Activated CD8-positive, alpha-beta memory T cell treated with anti-CD3 and anti-CD28 coated beads, Interleukin-2, amount 10 ng/mL, durations not matched to agents 7 days and 5 days (primary cell): ENCODE measurements at places on chromosomes 13 and 19. TPM values are rescaled to one million over a fixed set of nuclear protein-coding genes. Genes with fewer than 3 reads are reported as not detected.
A peak's percentile ranks its signal among the peaks of the same experiment; 100 is the strongest.

DNA sequence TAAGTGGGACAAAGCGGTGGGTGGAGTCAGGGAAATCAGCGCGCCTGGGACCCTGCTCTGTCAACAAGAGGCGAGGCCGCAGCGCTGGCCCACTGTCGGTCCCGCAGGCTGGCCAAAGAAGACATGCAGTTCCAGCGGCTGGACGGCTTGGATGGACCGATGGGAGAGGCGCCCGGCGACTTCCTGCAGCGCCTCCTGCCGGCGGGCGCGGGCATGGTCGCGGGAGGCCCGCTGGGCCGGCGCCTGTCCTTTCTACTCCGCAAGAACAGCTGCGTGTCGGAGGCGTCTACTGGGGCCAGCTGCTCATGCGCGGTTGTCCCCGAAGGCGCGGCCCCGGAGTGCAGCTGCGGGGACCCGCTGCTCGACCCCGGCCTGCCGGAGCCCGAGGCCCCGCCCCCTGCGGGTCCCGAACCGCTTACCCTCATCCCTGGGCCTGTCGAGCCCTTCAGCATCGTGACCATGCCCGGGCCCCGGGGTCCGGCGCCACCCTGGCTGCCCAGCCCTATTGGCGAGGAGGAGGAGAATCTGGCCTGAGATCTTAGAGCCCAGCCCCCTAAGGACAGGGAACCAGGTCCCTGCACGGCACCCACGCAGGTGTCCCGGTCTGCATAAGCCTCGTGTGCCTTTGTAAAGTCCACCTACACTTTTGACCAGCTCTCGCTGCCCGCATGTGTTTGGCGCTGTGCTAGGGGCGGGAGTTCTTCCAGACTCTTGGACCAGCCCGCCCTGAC is 6.1 kb downstream of the BEST2 start:
- H3K36me3 ChIP-seq = no peaks in the 10 kb centered on the region
- H3K4me3 ChIP-seq = peak overlapping the region; percentile 23
- H3K27ac ChIP-seq = no peak overlapping the region
- H3K4me1 ChIP-seq = peaks cover 5% of the 10 kb centered on the region

DNA sequence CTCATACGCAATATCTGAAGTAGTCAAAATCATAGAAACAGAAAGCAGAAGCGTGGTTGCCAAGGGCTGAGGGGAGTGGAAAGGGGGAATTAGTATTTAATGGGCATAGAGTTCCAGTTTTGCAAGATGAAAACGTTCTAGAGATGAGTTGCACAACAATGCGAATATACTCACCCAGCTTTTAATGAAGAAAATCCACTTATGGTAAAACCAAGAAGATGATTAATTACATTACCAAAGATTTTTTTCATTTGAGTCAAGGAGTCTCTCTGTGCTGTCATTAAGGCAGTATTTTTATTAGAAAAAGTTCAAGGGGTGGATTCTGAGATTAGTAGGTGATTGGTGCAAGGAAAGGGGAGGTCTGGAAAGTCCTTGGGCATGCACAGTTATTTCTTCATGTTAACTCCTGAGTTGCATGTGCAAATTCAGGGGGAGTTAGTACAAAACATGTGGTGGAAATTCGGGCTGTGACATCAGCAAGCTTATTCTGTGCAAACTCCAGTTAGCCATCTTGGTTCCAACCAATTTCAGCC is 6.9 kb upstream of the CBY2 start:
- H3K36me3 ChIP-seq = peaks cover 4% of the 10 kb centered on the region
- peak; percentile 42 for DNase-seq
- peaks cover 9% of the 10 kb centered on the region for H3K27me3 ChIP-seq
- peak overlapping the region; percentile 16 for H3K27ac ChIP-seq

- no peaks in the 10 kb centered on the region for H3K36me3 ChIP-seq
- peak; percentile 5 for DNase-seq
- peaks cover 12% of the 10 kb centered on the region for H3K27me3 ChIP-seq
- no peak overlapping the region for H3K27ac ChIP-seq
- peaks cover 4% of the 10 kb centered on the region for H3K4me1 ChIP-seq
Measured at GRCh38 chr19:6070720-6071485, 39.4 kb downstream of the RFX2 start.

- H3K27me3 ChIP-seq = peaks cover 3% of the 10 kb centered on the region
- no peak overlapping the region for H3K27ac ChIP-seq
- no peak overlapping the region for H3K4me3 ChIP-seq
- H3K36me3 ChIP-seq = no peaks in the 10 kb centered on the region
- DNase-seq = no peak
Measured at GRCh38 chr13:99688776-99689175, 187.5 kb downstream of the TM9SF2 start.

DNA sequence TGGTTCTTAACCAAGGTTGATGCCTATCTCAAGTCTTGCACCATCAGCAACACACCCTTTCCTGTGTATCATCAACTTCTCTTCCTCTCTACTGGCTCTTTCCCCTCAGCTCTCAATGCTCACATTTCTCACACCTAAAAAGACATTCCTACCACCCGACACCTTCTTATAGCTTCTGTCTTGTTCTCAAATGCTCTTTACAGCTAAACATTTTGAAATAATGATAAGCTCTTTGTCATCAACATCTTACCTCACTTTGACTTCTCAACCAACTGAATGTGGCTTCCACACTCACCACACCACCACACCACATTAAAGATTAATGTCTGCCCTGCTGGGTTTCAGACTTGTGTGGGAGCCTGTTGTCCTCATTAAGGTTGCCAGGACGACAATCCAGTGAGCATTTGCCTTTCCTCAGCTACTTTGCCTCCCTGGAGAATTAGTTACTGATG is 67.8 kb downstream of the RXFP2 start:
- no peak overlapping the region for H3K4me3 ChIP-seq
- H3K27me3 ChIP-seq = peaks cover 2% of the 10 kb centered on the region
- DNase-seq = peak; percentile 57
- no peaks in the 10 kb centered on the region for H3K36me3 ChIP-seq

DNA sequence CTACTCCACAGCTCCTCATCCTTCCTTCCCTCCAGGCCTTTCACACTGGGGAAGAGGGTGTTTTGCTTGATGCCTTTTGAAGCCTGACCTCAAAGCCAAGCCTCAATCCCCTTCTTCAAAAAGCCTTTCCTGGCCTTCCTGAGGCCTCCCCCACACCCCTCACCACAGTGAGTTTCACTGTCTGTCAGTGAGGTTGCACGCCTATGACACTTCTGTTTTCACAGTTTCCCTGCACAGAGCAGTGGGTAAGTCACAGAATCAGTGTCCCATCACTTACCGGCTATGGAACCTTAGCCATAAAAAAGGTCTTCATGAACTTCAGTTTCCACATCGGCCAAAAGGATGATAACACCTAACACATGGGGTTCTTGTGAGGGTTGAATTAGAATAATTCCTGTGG is 371.4 kb downstream of the UQCRFS1 start:
- no peak overlapping the region for H3K4me3 ChIP-seq
- no peaks in the 10 kb centered on the region for H3K27me3 ChIP-seq
- DNase-seq = no peak
- H3K27ac ChIP-seq = no peak overlapping the region
- H3K4me1 ChIP-seq = no peaks in the 10 kb centered on the region

- H3K27me3 ChIP-seq = no peaks in the 10 kb centered on the region
- H3K4me1 ChIP-seq = peaks cover 41% of the 10 kb centered on the region
- no peak for DNase-seq
- H3K36me3 ChIP-seq = peaks cover 2% of the 10 kb centered on the region
Measured at GRCh38 chr19:3555653-3556422, 1.5 kb downstream of the MFSD12 start.

CD209 gene
- not detected for total RNA-seq
